ENCODE measurements at places on chromosomes 1 and 21.

DNA sequence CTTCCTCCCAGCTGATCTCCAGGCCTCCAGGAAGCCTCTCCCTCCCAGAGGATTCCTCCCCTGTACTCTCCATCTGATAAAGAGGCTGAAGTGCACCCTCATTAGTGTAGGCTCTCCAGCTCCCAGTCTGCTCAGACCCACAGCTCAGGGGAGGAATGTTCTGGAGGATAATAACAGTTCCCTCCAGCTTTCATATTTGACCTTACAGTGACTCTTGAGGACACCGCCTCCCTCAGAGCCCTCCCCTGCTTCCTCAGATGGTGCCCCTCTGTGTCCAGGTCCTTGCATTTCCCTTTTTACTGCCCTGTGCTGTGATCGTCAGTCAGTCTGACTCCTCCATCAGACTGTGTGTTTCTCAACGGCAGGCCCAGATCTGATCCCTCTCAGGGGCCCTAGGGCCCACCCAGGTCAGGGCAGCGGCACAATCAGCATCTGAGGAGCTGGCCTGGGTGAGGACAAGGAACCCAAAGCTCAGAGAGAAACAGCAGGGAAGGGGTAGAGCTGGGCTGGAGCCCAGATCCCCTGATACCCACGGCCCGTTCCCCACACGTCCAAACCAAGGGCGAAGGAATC, 1.1 kb upstream of the SHISAL2A start:
- H3K27ac ChIP-seq: no peak overlapping the region
- H3K36me3 ChIP-seq: no peaks in the 10 kb centered on the region
- H3K4me3 ChIP-seq: no peak overlapping the region
- peaks cover 9% of the 10 kb centered on the region for H3K4me1 ChIP-seq
- peaks cover 6% of the 10 kb centered on the region for H3K27me3 ChIP-seq

DNA sequence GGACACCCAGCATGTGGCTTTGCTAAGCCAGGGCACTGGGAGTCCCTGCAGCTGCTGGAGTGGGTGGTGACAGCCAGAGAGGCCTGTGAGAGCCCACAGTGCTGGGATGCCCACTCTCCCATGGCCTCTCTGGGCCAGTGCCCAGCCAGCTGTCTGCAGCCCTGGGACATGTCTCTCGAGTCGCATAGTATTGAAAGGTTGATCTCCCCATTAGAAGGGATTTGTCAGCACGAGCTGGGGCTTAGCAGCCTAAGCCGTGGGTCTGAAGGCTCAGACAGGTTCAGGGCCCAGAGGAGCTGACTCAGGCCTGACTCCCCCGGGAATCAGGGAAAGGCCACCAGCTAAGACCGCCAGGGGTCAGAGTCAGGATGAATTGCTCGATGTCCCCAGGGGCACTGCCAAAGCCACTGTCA, 53.5 kb downstream of the FOXD2 start:
- H3K4me1 ChIP-seq: no peaks in the 10 kb centered on the region
- H3K27me3 ChIP-seq: peaks cover 3% of the 10 kb centered on the region
- no peak for DNase-seq
- no peaks in the 10 kb centered on the region for H3K36me3 ChIP-seq

GRCh38 chr1:13775459-13775858, 75.5 kb downstream of the PRDM2 start:
- no peak overlapping the region for H3K27ac ChIP-seq
- H3K4me3 ChIP-seq: no peak overlapping the region
- no peaks in the 10 kb centered on the region for H3K27me3 ChIP-seq
- no peak for DNase-seq
- H3K4me1 ChIP-seq: no peaks in the 10 kb centered on the region
- peaks cover 57% of the 10 kb centered on the region for H3K36me3 ChIP-seq

- DNase-seq: peak; percentile 35
- no peaks in the 10 kb centered on the region for H3K27me3 ChIP-seq
- peaks cover 24% of the 10 kb centered on the region for H3K4me1 ChIP-seq
- peak overlapping the region; percentile 20 for H3K27ac ChIP-seq
Observed at GRCh38 chr1:28458237-28459228, 47.3 kb upstream of the RCC1 start.

DNA sequence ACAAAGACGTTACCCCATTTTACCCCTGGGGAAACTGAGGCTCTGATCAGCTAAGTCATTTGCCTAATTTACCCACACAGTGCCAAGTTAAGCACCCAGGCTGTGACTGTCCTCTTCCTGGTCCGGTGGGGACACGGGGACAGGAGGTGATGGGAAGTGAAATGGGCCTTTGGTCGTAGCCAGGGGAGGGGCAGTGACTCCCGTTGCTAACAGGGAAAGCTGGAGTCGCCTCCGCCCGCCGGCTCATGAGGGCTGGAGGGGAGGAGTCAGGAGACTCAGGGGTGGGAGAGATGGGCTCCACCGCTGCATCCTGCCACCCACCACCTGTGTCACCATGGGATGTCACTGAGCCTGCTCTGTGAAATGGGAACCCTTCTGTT, 139.3 kb downstream of the PGBD5 start:
- H3K36me3 ChIP-seq: no peaks in the 10 kb centered on the region
- H3K27me3 ChIP-seq: no peaks in the 10 kb centered on the region
- no peak overlapping the region for H3K27ac ChIP-seq
- no peaks in the 10 kb centered on the region for H3K4me1 ChIP-seq
- DNase-seq: no peak

GRCh38 chr21:41809891-41810596, 43.2 kb upstream of the RIPK4 start:
- H3K4me1 ChIP-seq: no peaks in the 10 kb centered on the region
- H3K4me3 ChIP-seq: no peak overlapping the region
- no peak overlapping the region for H3K27ac ChIP-seq
- no peaks in the 10 kb centered on the region for H3K36me3 ChIP-seq

DNA sequence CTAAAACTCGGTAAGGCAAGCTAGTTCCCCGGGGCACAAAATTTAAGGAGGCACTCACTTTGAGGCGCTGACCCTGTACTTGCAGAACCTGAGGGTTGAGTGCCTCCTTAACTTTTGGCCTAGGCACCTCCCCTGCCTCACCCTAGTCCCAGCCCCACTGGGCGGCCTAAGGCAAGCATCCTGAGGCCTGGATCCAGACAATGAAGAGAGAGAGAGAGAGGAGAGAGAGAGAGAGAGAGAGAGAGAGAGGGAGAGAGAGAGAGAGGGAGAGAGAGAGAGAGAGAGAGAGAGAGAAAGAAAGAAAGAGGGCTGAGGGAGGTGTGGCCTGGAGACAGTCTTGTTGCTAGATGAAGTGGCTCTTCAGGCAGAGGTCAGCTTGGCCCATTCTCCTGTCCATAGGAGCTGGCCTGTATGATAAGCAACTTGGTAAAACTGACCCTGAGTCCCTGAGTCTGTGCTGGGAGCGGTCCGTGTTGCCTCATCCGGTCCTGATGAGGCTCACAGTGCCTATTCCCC, 7.4 kb upstream of the LRRN2 start:
- peaks cover 22% of the 10 kb centered on the region for H3K27me3 ChIP-seq
- no peak overlapping the region for H3K27ac ChIP-seq
- no peak overlapping the region for H3K4me3 ChIP-seq

DNA sequence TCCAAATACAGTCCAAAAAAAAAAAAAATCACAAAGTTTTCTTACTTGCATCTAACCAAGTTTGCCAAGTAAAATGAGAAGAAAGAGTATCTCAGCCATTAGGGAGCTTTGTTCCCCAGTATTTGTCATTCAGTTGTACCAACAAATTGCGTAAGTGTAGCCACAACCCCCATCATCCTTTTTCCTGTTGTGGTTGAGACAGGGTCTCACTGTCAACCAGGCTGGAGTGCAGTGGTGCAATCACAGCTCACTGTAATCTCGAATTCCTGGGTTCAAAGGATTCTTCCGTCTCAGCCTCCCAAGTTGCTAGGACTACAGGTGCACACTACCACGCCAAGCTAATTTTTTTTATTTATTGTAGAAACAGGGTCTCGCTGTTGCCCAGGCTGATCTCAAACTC, 9.5 kb downstream of the STX6 start:
- no peak for DNase-seq
- peaks cover 10% of the 10 kb centered on the region for H3K4me1 ChIP-seq
- no peaks in the 10 kb centered on the region for H3K27me3 ChIP-seq
- H3K27ac ChIP-seq: no peak overlapping the region
- no peaks in the 10 kb centered on the region for H3K36me3 ChIP-seq

DNA sequence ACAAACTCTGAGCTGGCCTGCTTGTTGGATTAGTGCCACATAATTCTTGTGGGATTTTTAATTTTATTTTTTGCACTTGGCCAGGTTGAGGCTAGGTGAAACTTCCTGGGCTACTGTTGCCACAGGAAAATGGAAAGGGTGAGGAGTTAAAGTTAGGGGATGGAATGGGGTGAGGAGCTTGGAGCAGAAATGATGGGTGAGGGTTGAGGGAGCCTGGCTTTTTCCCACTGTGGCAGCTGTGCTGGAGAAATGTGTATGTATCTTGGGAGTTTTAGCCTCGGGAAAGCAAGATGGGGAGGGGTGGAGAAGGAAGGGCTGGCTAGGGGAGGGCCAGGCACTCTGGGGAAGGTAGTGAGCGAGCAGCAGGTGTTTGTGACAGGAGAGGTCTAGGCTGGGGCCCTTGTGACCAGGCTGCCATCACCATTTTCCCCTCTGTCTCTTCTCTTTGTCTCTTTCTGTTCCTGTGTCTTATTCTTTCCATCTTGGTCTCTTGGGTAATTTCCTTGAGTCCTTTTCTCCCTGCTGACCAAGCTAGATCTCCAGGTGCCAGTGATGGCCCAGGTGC, 2.0 kb downstream of the ZNF687 start:
- no peaks in the 10 kb centered on the region for H3K27me3 ChIP-seq
- H3K4me1 ChIP-seq: no peaks in the 10 kb centered on the region

DNA sequence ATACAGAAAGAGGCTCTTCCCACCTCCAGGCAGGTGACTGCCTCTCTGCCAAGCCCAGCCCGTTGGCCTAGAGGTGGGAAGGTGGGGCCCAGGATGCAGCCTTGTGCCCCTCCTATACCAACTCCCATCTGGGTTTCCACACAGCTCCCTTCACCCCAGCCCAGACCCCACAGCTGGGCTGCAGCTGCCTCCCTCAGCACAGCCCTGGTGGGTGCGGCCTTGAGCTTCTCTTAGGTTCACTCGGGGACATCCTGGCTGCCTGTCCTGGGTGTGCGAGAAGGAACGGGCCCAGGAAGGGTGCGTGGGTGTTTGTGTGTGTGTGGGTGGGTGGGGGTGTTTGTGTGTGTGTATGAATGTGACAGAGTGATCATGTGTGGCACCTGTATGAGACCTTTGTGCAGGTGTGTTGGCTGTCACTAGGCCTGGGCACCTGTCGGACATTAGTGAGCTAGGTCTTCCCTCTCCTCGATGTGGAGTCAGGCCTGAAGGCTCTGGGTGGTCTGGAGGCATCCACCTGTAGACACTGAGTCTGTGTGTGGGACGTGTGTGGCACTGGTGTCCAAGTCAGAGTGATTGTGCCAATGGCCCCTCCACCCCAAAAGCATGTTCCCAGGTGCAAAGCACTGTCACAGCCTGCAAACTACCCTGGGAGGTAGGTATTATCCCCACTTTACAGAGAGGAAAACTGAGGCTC, 30.7 kb downstream of the FOXO6 start:
- H3K27ac ChIP-seq: no peak overlapping the region
- no peak for DNase-seq
- no peaks in the 10 kb centered on the region for H3K27me3 ChIP-seq
- no peaks in the 10 kb centered on the region for H3K36me3 ChIP-seq
- H3K4me3 ChIP-seq: no peak overlapping the region
- H3K4me1 ChIP-seq: peaks cover 11% of the 10 kb centered on the region

GRCh38 chr1:165068741-165069140, 287.8 kb downstream of the LMX1A start:
- H3K27ac ChIP-seq: no peak overlapping the region
- no peak overlapping the region for H3K4me3 ChIP-seq
- no peaks in the 10 kb centered on the region for H3K27me3 ChIP-seq

DNA sequence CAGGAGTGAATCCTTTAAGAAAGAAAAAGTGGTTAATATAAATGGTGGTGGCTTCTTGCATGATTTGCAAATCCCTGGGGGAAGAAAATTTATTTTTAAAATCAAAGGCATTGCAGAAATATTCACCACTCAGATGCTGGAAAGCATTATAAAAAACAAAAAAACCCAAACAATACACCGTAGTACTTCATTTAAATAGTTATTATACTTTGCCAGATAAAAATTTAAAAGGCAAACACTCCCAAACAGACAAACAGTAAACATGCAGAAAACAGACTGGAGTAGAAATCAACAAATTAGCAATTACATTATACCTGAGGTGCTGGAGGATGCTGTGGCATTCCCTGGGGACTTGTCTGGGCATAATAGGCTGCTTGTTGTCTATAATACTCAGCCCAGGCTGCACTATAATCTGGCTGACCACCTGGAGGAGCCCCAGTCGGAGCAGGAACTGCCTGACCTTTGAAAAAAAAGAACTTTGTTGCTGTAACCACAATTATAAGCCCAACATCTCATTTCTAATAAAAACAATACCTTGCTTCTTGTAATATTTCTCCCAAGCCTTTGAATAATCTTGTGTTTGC, 29.9 kb downstream of the FUBP1 start:
- no peaks in the 10 kb centered on the region for H3K27me3 ChIP-seq
- DNase-seq: peak; percentile 7
- peaks cover 96% of the 10 kb centered on the region for H3K36me3 ChIP-seq
- H3K4me1 ChIP-seq: no peaks in the 10 kb centered on the region

DNA sequence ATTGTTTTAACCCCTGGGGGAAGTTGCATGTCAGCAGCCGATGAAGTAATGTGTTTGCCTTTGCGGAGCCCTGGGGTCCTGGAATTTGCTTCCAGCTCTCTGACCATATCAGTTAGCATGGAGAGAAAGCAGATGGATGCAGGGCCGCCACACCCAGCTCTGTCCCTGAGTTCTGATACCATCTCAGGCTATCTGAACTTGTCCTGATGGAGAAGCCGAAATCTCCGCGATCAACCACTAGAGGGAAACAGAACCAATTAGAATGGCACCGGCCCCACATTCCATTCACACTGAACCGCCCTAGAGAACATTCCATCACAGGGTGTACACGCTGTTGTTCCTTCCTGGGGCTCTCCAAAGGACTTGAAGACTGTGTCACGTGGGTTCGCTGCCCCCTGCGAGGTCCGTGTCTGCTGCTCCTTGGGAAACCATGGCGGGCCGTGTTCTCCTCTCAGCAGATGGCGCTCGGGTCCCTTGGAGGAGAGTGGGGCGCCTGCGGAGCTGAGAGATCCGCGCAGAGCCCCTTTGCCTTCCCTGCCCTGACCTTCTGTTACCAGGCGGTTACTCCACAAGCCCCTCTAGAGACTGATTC, 75.4 kb downstream of the ABCA4 start:
- peak; percentile 72 for DNase-seq
- H3K4me1 ChIP-seq: peaks cover 21% of the 10 kb centered on the region
- H3K36me3 ChIP-seq: no peaks in the 10 kb centered on the region
- peak overlapping the region; percentile 58 for H3K27ac ChIP-seq
- H3K27me3 ChIP-seq: no peaks in the 10 kb centered on the region
- no peak overlapping the region for H3K4me3 ChIP-seq

DNA sequence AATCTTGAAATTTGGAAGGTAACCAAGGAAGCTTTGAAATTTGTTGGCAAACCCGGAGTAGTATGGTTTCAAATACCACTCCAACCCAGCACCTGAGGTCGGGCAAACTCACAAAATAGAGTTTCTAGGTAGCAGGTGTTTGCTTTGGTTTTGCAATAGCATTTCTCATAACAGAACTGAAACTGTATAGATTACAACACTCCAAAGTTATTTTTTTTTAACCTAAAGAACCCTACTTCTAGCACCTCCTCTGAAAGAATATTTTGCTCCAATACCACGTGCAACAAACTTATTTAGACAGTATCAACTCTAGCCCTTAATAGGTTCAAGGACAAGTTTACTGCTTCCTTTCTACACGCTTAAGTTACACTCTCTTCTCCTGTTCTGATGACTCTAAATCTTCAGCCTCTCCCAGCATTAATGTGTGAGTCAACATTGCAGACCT, 178.5 kb upstream of the FMN2 start:
- no peak overlapping the region for H3K4me3 ChIP-seq
- no peak overlapping the region for H3K27ac ChIP-seq
- H3K27me3 ChIP-seq: no peaks in the 10 kb centered on the region
- no peak for DNase-seq

GRCh38 chr1:178452013-178452412, 44.8 kb downstream of the CLEC20A start:
- no peak for DNase-seq
- peaks cover 9% of the 10 kb centered on the region for H3K36me3 ChIP-seq
- H3K27ac ChIP-seq: no peak overlapping the region
